ENCODE measurements at places on chromosomes 3 and 15.

GRCh38 chr3:37668818-37669610 is 192.7 kb upstream of the CTDSPL start:
- DNase-seq = no peak

DNA sequence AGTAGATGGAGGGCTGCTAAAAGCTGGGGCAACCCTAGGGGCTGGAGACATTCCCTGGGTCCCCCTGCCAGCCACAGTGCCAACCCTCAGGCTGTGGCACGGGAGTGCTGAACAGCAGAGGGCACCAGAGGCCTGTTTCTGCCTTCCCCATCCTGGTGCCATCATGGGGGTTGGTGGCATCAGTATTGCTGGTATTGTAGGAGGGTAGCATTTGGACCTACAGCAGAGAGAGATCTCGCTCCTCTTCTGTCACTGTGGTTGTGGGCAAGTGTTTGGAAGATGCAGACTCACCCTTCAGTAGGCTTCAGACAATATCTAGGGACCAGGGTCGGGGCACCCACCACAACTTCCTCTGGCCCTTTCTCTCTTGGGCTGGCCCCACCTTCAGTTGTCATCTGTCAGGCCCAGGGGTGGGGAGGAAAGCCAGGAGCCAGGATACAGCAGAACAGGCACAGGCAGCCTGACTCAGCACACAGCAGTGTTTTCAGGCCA is 123.5 kb downstream of the RPLP1 start:
- peak; percentile 56 for DNase-seq

- DNase-seq = no peak
These were observed 70.7 kb downstream of the TRPC1 start for GRCh38 chr3:142794508-142794907.

GRCh38 chr3:4531478-4532025 is 38.4 kb downstream of the ITPR1 start:
- DNase-seq = no peak

- no peak for DNase-seq
These were observed 2.2 kb downstream of the HEMK1 start for GRCh38 chr3:50571486-50571885.

GRCh38 chr15:60656041-60656440 is 177.1 kb upstream of the ICE2 start:
- DNase-seq = no peak

GRCh38 chr15:59017449-59017848 is 30.0 kb downstream of the RNF111 start:
- no peak for DNase-seq

- no peak for DNase-seq
These were observed 39.6 kb downstream of the ACAP2 start for GRCh38 chr3:195403244-195403643.

DNA sequence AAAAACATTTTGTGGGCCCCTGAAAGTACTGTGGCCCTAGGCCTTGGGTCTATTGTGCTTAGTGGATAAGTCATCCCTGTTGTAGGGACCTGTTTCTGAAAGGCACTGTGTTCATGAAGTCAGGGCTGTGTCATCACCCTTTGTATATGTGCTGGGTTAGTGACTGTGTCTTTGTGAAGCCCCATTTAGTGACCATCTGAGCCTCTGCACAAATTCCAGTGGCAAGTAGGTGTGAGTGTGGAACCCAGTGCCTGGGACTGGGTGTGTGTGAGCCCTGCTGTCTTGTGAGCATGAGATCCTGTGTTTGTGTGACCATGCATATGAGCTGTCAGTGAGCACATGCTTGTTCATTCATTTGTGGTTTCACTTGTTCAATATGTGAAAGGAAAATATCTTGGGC is 1.2 kb upstream of the HYAL1 start:
- no peak for DNase-seq

DNA sequence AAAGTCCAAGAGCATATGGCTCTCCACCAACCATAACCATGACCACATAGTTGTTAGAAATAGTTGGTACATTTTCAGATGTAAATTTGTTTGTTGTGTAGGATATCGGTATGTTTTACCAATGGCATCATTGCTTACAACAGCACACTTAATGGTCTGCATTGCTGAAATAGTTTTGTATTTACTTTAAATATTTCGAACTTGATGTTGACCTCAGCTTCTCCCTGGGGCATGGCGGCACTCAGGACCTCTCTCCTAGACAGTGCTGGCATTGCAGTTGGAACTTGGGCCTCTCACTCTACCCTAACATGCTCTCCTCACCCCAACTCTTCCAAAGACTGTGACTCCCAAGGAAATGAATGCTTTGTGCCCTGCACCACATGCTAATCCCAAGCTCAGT is 5.0 kb downstream of the SLC22A13 start:
- no peak for DNase-seq

DNA sequence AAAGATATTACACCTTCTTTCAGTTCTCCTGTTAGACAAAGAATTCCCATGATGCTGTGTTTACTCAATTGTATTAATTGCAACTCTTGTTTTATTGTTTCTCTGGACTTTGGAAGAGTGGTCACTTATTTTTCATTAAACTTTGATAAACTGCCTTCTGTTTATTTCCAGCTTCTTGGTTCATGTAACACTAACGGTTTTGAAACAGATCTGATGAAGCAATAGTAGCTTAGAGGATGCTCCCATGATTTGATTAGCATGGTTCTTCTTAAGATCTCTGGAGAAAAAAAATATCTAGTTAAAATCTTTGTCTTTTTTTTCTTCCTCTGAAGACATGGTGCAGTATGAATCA is 90.1 kb downstream of the FNDC3B start:
- no peak for DNase-seq

DNA sequence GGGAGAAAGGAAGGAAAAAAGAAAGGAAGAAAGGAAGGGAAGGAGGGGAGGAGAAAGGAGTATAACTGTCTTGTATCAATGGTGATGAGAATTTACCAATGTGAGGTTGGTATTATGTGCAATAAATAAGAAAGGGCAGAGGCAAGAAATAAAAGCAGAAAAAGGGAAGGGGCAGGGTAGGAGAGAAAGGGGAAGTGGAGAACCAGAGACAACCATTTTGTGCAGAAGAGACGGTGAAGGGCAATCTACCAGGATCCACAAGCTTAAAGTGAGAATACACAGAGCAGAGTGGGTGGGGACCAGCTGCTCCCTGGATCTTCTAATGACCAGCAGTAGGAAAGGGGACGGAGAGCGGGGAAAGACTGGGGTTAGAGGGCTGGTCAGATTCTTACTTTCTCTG is 106.9 kb upstream of the SLCO2A1 start:
- no peak for DNase-seq

DNA sequence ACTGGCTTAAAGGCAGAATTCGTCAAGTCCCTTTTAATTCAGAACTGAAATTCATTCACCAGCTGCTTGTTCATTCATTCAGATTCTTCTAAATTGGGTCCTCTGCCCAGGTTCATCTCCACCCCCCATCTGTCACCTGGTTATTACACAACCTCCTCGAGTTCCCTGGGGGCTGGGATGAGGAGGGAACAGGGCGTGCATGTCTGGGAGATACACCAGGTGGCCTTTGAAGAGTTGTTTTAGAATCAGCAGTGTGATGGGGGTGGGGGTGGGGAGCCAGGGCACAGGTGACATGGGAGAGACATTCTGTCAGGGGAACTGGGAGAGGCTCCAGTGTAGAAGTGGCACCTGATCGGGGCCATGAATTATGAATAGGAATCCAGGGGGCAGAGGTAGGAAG is 8.2 kb downstream of the SNX33 start:
- no peak for DNase-seq

- DNase-seq = no peak
These were observed 30.2 kb downstream of the NCEH1 start for GRCh38 chr3:172680684-172681083.

GRCh38 chr15:70324001-70324974 is 226.6 kb upstream of the TLE3 start:
- no peak for DNase-seq

DNA sequence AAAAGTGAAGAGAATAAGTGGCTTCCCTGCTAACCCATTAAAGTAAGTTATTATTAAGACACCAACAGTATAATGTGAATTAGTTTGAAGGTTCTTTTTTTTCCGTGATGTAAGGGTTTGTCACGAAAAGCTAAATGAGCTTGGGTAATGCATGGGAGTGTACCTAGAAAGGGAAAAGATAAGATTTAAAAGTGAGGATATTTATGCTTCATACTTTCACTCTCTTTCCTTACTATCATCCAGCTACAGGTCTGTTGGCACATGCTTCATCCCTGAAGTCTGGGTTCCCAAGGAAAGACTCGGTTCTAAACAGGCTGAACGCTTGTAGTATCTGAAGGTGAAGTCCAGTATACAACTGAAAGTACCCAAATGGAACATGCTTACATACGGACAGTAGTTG is 26.9 kb upstream of the RIOX2 start:
- DNase-seq = no peak

DNA sequence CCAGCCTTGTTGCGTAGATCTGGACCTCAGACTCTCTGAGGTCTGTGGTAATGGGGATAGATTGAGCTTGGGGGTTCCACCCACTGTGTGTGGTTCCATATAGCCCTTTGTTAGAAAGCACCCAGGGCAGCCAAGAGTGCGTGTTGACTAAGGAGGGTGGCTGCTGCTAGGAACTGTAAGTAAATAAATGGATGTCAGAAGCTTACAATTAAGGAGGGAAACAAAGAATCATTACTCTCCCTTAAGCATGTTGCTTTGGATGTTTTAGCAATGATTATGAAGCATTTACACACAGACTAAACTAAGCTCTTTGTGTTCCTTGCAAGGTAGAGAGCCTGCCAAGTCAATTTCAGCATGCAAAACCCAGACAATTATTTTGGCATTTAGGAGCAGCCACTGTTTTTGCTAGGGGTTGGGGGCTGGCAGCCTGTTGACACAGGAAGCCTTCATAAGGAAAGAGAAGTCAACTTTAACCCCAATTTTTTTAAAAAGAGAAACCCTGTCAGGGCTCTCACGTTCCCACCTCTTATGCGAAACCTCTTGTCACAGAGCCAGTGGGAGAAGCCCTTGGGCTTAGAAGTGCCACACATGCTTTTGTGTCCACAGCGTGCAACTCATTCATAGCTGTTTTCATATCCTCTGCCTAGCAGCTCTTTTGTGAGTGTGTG is 127.8 kb downstream of the CMSS1 start:
- DNase-seq = no peak

- DNase-seq = no peak
These were observed 403.1 kb upstream of the TPM1 start for GRCh38 chr15:62639432-62639831.

DNA sequence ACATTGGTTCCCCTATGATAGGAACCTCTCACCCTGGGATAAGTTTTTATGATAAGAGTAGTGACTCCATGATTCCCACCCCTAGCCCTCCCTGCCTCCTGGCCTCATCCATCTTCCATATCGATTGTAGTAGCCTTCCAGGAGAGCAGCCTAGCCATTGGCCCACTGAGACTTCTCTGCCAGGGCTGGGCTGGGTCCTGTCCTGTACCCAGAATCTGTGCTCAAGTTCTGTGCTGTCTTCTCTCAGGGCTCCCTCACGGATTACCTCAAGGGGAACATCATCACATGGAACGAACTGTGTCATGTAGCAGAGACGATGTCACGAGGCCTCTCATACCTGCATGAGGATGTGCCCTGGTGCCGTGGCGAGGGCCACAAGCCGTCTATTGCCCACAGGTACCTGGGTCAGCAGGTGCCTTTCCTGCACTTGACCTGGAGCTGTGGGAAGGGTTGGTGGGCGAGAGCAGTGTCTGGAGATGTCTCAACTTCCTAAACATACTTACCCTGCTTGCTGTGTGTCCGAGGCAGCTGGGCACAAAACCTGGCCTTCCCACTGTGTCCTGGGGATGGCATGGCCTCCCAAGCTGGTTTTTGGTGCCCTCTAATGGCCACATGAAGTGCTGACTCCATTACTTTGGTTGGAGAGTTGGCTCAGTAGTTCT is 16.6 kb upstream of the EXOG start:
- DNase-seq = no peak

DNA sequence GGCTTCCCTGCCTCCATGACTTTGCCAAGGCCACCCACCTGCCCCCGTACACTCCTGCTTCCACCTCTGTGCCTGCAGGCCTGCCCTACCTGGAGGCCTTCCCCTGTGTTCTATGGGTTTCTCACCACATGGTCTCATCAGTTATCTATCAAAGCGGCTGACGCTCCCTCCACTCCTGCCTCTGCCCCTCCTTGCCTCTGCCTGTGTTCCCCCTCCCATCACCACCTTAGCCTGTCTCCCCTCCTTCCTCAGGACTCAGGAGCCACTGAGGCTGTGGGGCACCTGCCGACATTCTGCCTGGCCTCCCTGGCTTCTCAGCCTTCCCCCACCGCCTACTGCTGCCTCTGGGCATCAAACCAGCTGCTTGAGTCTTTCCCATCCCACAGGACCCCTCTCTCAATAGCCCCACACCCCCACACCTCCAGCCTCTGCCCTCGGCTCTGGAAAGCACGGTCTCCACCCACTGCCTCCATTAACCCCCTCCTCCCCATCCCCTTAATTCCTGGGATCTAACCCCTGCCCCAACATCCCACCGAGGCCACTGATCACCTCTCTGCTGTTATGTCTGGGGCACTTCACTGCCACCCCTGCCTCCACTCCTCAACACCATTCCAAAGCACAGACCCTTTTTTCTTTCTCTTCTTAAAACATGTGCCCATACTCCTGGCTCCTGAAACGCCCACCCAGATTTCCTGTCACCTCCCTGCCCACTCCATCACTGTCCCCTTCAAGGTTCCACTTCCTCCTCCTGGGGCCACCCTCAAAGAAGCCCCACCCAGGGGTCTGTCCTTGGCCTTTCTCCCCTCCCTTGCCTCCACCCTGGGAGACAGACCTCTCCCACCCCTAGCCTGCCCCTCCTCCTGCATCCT is 24.4 kb upstream of the CYP11A1 start:
- no peak for DNase-seq

DNA sequence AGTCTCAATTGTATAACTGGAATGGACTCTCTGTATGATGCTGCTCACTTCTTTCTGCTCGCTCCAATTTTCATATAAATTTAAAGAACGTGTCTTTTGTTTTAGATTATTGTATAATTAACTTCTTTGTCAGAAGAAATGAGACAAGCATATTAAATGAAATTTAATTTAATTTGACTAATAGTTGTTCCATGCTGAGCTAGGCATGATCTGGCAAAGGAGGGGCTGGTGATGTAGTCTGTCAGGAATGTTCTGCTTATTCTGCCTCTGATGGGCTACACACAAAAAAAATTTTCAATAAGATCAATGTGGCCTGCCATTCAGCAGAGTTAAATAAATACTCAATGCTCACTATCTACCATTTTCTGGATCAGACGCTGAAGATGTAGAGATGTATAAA is 208.4 kb upstream of the CD96 start:
- DNase-seq = no peak

- DNase-seq = no peak
These were observed 11.3 kb downstream of the EHD4 start for GRCh38 chr15:41961001-41961518.

- no peak for DNase-seq
These were observed 1030.9 kb downstream of the ROBO1 start for GRCh38 chr3:78736863-78737262.

DNA sequence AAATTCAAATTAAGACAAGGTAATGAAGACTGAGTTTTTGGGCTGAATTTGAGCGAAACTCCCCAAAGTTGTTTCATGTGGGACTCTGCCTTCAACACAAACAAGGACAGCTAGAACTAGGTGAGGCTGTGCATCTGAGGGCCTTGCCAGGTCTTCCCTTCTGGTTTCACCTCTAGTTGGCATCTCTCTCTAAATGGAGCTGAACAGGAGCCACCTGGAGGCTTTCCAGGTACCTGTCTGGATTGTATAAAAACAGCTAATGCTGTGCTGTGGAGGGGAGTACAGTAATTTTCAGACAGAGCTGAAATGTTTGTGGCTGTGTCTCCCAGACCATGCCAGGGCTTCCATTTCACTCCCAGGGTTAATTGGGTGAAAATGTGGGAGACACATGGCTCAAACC is 27.1 kb downstream of the TRIM71 start:
- DNase-seq = no peak

GRCh38 chr15:60906146-60906674 is 322.9 kb downstream of the RORA start:
- DNase-seq = no peak

- no peak for DNase-seq
These were observed 1.4 kb upstream of the IGDCC4 start for GRCh38 chr15:65423976-65424679.

Data from stimulated activated CD8-positive, alpha-beta memory T cell treated with anti-CD3 and anti-CD28 coated beads, Interleukin-2, amount 100 ng/mL, for 1 hour (primary cell).